ENCODE measurements at places on chromosomes 3 and 15.
A peak's percentile ranks its signal among the peaks of the same experiment; 100 is the strongest.

DNA sequence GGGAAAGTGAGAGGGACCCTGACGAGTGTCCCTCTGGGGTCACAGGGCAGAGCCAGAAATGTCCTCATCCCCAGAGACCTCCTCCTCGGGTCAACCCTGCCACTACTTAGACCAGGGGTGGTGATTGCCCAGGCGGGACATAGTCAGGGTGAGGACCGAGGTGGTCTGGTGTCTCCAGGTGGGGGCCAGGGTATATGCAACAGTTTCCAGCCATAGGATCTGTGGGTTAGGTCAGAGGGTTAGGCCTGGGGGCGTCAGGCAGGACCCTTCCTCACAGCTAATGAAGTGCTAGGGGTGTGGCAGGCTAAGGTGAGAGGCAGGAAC is 22.3 kb upstream of the FBLN2 start:
- DNase-seq, result no peak

DNA sequence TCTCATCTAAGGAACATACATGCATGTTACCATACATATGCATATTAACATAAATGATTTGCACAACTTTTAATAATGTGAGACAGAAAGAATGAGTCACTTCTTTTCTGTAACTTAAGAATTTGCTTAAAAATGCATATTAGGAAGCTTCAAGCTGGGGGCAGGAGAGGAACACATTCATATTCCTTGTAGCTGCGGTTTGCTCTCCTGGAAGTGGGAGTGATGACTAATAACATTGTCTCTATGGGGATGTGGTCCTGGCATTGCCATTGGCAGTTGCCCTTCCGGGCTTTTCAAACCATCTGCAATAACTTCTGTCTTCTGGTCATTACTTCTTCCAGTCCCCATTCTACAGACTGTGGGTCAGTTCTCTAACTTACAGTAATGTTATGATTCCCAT is 15.6 kb downstream of the CHST2 start:
- DNase-seq, result no peak

GRCh38 chr3:12192173-12192572 is 33.5 kb upstream of the TIMP4 start:
- DNase-seq, result no peak

DNA sequence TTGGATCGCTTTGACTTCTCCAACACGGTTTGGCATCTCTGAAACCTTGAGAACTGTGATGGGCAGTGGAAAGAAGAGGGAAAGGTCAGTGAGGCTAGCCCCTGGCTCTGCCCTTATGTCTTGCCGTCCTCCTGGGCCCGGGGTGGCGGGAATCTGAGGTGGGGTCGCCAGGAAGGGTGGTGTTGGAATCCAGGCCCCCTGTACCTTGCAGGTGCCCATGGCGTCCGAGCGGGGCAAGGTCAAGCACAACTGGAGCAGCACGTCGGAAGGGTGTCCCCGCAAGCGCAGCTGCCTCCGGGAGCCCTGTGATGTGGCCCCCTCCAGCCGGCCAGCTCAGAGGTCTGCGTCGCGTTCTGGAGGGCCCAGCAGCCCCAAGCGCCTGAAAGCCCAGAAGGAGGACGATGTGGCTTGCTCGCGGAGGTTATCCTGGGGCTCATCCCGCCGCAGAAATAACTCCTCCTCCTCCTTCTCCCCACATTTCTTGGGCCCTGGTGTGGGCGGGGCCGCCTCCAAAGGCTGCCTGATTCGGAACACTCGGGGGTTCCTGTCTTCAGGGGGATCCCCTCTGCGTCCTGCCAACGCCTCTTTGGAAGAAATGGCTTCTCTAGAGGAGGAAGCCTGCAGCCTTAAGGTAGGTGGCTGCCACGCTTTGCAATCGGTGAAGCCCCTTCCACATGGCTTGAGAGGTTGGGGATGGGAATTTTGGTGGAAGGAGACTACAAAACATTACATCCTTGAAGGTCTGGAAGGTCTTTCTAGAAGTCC is 907 bp downstream of the TATDN2 start:
- DNase-seq, result peak; percentile 58

- DNase-seq, result no peak
These were observed 27.6 kb upstream of the SLC6A11 start for GRCh38 chr3:10788451-10788850.

GRCh38 chr15:35141743-35142471 is 56.8 kb upstream of the NANOGP8 start:
- DNase-seq, result no peak

DNA sequence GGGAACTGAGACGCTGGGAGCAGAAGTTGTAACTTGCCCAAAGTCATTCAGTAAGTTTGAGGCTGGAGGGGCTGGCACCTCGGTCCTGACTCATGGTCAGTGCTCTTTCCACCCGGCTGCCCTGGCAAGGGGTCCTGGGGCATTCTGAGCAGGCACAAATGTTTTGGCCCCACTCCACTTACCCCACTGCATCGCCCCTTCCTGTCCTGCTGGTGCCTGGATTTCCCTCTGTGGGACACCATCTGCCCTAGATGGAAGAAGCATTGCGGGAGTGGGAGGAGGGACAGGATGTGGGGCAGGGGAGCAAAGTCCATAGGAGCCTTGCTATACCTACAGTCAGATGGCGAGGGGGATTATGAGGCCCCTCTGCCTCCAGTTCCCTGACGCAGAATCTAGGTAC is 4.5 kb downstream of the CORO2B start:
- DNase-seq, result no peak

GRCh38 chr3:39712413-39713048 is 96.9 kb upstream of the MYRIP start:
- no peak for DNase-seq

GRCh38 chr15:80607287-80607980 is 87.7 kb upstream of the ABHD17C start:
- no peak for DNase-seq
